ENCODE measurements at places on chromosomes 3 and 15. TPM values are rescaled to one million over a fixed set of nuclear protein-coding genes. Genes with fewer than 3 reads are reported as not detected.

- no peak overlapping the region for H3K4me3 ChIP-seq
- DNase-seq = no peak
- H3K27me3 ChIP-seq = peaks cover 3% of the 10 kb centered on the region
Observed at GRCh38 chr3:24485511-24485910, 9.1 kb downstream of the THRB start.

GRCh38 chr3:170007031-170007663 is 30.6 kb upstream of the GPR160 start:
- peaks cover 30% of the 10 kb centered on the region for H3K4me1 ChIP-seq
- peak; percentile 59 for DNase-seq
- no peaks in the 10 kb centered on the region for H3K27me3 ChIP-seq
- H3K36me3 ChIP-seq = no peaks in the 10 kb centered on the region

- no peaks in the 10 kb centered on the region for H3K27me3 ChIP-seq
- H3K4me1 ChIP-seq = peaks cover 78% of the 10 kb centered on the region
- peaks cover 40% of the 10 kb centered on the region for H3K36me3 ChIP-seq
- no peak for DNase-seq
- H3K27ac ChIP-seq = peak overlapping the region; percentile 33
- no peak overlapping the region for H3K4me3 ChIP-seq
Observed at GRCh38 chr3:44981751-44982150, 5.7 kb downstream of the EXOSC7 start.

- no peak for DNase-seq
- no peak overlapping the region for H3K4me3 ChIP-seq
- peaks cover 40% of the 10 kb centered on the region for H3K27me3 ChIP-seq
- no peak overlapping the region for H3K27ac ChIP-seq
- no peaks in the 10 kb centered on the region for H3K4me1 ChIP-seq
Observed at GRCh38 chr3:186680869-186681268, 15.1 kb downstream of the HRG start.

GRCh38 chr3:8911781-8912180 is 51.5 kb downstream of the RAD18 start:
- no peaks in the 10 kb centered on the region for H3K4me1 ChIP-seq
- peaks cover 45% of the 10 kb centered on the region for H3K36me3 ChIP-seq
- no peak for DNase-seq
- no peak overlapping the region for H3K4me3 ChIP-seq

LOXL1 gene
- total RNA-seq = 1.6 TPM

- H3K36me3 ChIP-seq = no peaks in the 10 kb centered on the region
- DNase-seq = no peak
- H3K4me3 ChIP-seq = no peak overlapping the region
- H3K4me1 ChIP-seq = no peaks in the 10 kb centered on the region
- H3K27me3 ChIP-seq = no peaks in the 10 kb centered on the region
- no peak overlapping the region for H3K27ac ChIP-seq
Observed at GRCh38 chr3:32791833-32792232, 26.0 kb upstream of the TRIM71 start.

FBXL22 gene
- total RNA-seq = 0.63 TPM

DNA sequence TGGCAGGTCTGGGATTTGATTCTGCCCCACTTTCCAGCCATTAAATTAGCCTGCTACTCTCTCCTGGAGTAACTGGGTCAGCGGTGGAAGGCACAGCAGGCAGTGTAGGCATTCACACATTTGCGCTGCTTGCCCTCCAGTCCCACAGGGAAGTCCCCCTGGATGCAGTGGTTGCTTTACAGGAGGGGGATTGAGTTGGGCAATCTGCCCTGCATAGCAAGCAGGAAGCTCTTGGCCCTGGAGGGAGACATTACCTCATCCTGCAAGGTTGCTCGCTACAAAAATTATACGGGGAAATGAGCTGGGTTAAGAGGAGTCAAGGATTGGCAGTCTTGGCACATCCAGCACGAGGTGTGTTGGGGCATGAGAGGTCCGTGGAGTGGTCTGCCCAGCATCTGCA is 14.8 kb downstream of the MCM2 start:
- H3K4me1 ChIP-seq = peaks cover 10% of the 10 kb centered on the region
- DNase-seq = no peak
- no peak overlapping the region for H3K27ac ChIP-seq
- no peak overlapping the region for H3K4me3 ChIP-seq

ALDH1A2 gene
- total RNA-seq = 1.4 TPM

PCSK6 gene
- total RNA-seq = 2.7 TPM

CPN2 gene
- total RNA-seq = not detected

DNA sequence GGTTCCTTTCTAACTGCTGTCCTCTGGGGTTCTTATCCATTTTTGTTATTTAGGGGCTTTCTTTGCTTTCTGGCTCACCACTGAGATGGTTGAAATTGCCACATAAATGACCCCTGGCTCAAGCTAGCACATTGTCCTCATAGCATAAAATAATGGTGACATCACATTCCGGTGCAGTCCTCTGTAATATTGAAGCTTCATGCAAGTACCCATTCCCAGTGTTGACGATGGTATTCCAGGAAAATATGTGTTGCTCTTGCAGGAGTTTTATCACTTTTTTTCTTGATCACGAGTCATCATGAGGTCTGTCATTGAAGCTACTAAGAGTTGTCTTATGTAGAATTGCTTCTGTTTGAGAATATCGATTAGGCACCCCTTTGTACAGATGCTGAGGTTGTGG is 56.1 kb downstream of the CRTC3 start:
- no peaks in the 10 kb centered on the region for H3K27me3 ChIP-seq
- H3K4me3 ChIP-seq = no peak overlapping the region
- H3K27ac ChIP-seq = no peak overlapping the region
- H3K36me3 ChIP-seq = peaks cover 17% of the 10 kb centered on the region
- peaks cover 65% of the 10 kb centered on the region for H3K4me1 ChIP-seq

ASB14 gene
- not detected for total RNA-seq

GRCh38 chr3:29335943-29336342 is 55.1 kb downstream of the RBMS3 start:
- no peak overlapping the region for H3K4me3 ChIP-seq
- peaks cover 3% of the 10 kb centered on the region for H3K27me3 ChIP-seq
- no peaks in the 10 kb centered on the region for H3K4me1 ChIP-seq
- H3K27ac ChIP-seq = no peak overlapping the region
- no peak for DNase-seq
- H3K36me3 ChIP-seq = no peaks in the 10 kb centered on the region

CEP152 gene
- total RNA-seq = 39.7 TPM

SERINC4 gene
- total RNA-seq = not detected

DNA sequence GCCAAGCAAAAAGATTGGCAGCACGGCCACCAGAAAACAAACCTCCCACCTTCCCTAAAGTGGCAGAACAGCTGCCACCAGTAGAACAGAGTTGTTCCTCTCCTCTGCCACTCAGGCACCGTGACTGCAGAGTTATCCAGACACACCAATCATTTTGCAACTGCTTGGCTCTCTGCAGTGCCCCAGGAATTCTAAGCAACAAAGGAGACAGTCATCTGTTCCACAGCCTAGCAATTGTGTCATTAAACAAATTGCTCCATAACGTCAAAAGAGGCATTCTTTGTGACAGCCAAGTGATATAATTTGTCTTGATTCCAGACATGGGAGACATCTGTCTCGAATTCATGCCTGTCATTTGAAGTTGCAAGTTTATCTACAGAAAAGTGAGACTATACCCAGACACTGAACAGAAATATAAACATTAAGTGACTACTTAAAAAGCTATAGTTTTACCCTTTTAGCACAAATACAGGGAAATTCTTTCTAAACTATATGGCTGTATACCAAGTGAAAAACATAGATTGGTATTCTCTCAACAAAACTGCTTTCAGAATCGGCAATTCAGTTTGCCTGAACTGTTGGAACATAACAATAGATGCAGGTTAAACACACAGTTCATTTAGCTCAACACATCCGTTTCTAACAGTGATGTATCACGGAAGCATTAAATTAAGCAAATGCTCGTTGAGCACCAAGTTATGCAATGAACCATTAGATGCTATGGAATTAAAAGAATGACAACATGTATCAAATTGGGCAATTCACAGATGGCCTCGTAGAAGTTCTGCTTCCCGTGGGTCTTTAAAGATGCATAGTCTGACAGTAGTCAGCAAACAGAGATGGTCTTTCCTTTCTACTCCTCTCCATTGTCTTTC is 281.3 kb downstream of the FGF12 start:
- no peaks in the 10 kb centered on the region for H3K36me3 ChIP-seq
- no peaks in the 10 kb centered on the region for H3K4me1 ChIP-seq
- no peak overlapping the region for H3K27ac ChIP-seq
- H3K27me3 ChIP-seq = peaks cover 9% of the 10 kb centered on the region
- H3K4me3 ChIP-seq = no peak overlapping the region

DNA sequence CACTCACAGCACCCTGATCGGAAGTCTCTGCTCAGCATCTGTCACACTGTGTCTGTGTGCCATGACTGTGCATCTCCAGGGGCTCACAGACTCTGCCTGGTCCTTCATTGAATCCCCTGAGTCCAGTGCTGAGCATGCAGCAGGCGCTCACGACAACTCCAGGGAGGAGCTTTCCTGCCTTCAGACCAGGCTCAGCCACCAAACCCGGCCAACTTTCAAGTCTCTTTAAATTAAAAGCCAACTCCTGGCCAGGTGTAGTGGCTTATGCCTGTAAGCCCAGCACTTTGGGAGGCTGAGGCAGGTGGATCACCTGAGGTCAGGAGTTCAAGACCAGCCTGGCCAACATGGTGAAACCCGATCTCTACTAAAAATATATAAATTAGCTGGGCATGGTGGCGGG is 24.2 kb downstream of the GRAMD2A start:
- H3K4me1 ChIP-seq = peaks cover 2% of the 10 kb centered on the region
- no peak for DNase-seq
- H3K27ac ChIP-seq = no peak overlapping the region
- no peak overlapping the region for H3K4me3 ChIP-seq
- H3K36me3 ChIP-seq = no peaks in the 10 kb centered on the region
- no peaks in the 10 kb centered on the region for H3K27me3 ChIP-seq

MORC1 gene
- not detected for total RNA-seq

DNA sequence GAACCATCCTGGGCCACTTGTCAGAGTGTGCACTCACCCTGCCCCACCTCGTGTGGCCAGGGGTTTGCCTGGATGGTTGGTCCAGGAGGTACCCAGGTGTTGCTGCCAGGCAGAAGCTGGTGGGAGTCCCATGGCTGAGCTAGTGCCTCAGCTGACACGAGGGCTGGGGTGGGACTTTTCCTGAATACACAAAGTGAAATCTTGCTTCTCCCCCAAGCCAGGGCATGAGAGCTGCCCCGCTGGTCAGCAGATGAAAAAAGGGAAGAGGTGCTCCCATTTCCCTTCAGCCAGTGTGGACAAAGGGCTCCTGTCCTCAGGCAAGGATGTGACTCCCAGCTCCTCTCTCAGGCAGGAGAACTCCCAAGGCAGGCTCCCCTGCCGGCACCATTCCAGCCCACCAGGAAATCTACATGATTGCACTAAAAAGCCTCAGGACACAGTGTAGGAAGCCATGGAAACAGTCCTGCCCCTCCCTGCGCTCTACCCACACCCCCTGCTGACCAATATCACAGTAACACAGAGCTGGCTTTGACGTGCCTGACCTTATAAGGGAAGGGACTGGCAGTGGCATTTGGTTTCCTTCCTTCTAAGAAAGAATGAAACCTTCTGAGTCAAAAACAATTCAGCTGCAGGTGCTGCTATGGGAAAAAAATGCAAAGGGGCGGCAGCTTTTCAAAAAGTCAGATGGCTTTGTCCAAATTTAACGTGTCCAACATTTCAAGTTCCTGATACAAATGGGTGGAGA is 33.9 kb downstream of the MYO5C start:
- DNase-seq = peak; percentile 87
- H3K27ac ChIP-seq = peak overlapping the region; percentile 93
- peaks cover 45% of the 10 kb centered on the region for H3K4me1 ChIP-seq
- H3K4me3 ChIP-seq = peak overlapping the region; percentile 56

CHRNA5 gene
- 2.0 TPM for total RNA-seq

PPP1R14D gene
- total RNA-seq = not detected

DNA sequence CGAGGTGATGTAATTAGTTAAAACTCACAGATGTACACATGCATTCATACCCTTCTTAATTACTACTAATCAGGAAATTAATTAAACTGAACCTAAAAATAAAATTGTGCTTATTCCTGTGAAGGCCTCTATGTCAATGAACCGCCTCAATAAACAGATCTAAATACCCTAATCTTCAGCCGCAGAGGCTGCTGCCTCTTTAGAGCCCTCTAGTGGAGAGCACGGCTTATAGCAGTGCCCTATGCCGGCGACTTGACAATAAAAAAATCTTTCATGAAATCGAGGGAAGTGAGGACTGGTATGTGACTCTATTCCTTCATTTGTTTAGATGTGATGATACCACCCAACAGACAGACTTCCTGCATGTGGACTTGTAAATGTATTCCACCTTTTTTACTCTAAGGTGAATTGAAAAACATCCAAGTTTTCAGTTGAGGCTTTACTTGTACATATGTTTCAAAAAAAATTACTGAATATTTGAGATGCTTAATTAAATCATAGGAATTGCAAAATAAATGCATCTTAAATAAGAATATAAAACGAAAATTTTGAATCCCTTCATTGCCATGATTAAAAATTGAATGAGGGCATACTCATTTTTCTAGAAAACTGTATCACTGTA is 8.3 kb upstream of the EPHA3 start:
- H3K36me3 ChIP-seq = no peaks in the 10 kb centered on the region
- H3K4me3 ChIP-seq = no peak overlapping the region
- no peaks in the 10 kb centered on the region for H3K27me3 ChIP-seq
- no peak overlapping the region for H3K27ac ChIP-seq
- DNase-seq = peak; percentile 46

GRCh38 chr3:143109861-143110260 is 9.7 kb upstream of the CHST2 start:
- no peak overlapping the region for H3K27ac ChIP-seq
- no peaks in the 10 kb centered on the region for H3K4me1 ChIP-seq
- no peak overlapping the region for H3K4me3 ChIP-seq
- H3K36me3 ChIP-seq = peaks cover under 1% of the 10 kb centered on the region
- H3K27me3 ChIP-seq = peaks cover 1% of the 10 kb centered on the region

DNA sequence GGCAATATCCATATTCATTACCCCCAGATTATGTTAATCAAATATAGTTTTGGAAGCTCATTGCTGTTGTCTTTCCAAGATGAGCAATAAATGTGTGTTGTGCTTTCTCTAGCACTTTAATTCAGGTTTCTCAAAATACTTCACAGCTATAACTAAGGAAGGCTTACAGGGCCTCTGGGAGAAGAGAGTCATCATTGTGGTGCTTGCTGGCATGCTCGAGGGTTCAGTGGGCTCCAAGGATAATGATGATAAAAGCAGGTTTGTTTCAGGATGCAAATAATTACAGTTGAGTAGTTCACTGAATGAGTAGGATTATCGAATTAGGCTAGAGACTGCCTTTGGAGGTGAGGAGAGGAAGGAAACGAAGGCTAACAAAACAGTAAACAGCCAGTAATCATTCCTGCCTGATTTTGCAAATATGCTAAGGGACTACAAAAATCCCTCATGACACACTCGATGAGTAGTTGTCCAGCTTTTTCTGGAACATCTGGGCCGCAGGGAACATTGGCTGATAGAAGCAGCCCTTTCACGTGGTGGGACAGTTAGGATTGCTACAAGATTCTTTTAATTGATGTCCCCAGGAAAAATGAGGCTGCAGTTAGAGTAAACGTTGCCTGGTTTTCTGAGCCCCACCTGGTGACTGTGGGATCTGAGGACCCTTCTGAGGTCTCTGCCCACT is 54.1 kb downstream of the SLC7A14 start:
- H3K27me3 ChIP-seq = peaks cover 2% of the 10 kb centered on the region
- H3K27ac ChIP-seq = no peak overlapping the region
- DNase-seq = no peak
- H3K4me3 ChIP-seq = no peak overlapping the region

- H3K36me3 ChIP-seq = no peaks in the 10 kb centered on the region
- peaks cover 7% of the 10 kb centered on the region for H3K27me3 ChIP-seq
- H3K4me1 ChIP-seq = no peaks in the 10 kb centered on the region
- no peak overlapping the region for H3K4me3 ChIP-seq
Observed at GRCh38 chr15:81752546-81752942, 293.3 kb downstream of the MEX3B start.

All from activated CD8-positive, alpha-beta T cell treated with anti-CD3 and anti-CD28 coated beads for 36 hours (primary cell).